Activated CD4-positive, alpha-beta T cell treated with anti-CD3 and anti-CD28 coated beads, Interleukin-2, amount 50 U/mL, for 24 hours (primary cell): ENCODE measurements at places on chromosomes 13 and 19.
A peak's percentile ranks its signal among the peaks of the same experiment; 100 is the strongest.

DNA sequence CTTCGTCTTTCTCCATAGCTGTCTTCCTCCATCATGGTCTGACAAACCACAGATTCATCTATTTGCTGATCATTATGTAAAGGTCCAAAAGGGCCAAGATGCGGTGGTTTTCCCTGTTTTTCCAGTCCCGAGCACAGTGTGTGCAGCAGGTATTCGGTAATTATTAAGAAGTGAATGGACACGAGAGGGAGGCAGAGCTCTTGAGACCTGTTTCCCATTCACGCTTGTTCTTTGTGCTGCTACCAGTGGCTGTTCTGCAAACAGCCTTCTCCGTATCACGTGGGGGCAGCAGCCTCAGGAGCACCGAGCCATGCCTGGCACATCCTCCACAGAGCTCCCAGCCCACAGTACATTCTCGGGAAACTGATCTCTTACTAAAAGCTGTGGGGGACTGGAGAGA lies 50.3 kb downstream of the CCDC70 start:
- no peak for DNase-seq

- no peak for DNase-seq
These were observed 22.0 kb upstream of the CD177 start for GRCh38 chr19:43331435-43332010.

GRCh38 chr13:94481941-94482340 lies 2.5 kb upstream of the DCT start:
- no peak for DNase-seq

DNA sequence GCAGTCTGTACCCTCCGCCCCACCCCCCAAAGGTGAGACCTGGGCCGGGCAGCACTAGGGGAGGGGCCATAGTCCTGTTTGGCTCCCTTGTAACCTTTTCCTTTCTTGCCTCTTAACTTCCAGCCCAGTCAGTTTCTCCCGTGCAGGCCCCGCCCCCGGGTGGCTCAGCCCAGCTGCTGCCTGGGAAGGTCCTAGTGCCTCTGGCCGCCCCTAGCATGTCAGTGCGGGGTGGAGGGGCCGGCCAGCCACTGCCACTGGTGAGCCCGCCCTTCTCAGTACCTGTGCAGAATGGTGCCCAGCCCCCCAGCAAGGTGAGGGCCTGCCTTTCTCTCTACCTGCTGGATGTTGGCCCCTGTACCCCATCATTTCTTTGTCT lies 10.5 kb upstream of the PRR19 start:
- DNase-seq: no peak

GRCh38 chr19:49772850-49773432 lies 6.1 kb downstream of the AP2A1 start:
- no peak for DNase-seq

- no peak for DNase-seq
These were observed 38.8 kb upstream of the ALOX5AP start for GRCh38 chr13:30696278-30697176.

DNA sequence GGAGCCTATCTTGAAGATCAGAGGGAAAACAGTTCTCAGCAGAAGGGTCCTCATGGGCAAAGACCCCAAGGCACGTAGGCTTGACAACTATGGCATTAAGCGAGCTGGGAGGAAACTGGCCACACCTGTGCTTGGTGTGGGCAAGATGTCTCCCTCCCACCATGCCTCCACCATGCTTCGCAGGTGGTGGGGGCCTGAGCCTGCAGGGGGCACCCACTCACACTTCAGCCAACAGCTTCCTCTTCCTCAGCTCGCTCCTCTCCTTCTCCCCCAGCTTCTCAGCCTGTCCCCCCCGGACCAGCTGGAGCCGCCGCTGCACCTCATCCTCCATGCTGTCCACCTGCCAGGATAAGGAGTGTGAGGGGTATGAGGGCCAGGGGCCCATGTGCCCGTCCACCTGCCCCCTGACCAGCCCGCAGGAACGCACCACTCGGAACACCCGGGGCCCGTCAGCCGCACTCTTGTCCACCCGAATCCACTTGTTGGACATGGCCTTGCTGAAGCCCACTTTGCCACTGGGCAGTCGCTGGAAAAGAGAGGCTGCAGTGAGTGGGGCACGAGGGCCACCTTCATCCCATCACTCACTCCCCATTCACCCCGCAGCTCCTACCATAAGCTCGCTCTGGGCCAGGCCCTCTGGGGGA lies 3.4 kb downstream of the FARSA start:
- no peak for DNase-seq

- no peak for DNase-seq
These were observed 21.0 kb downstream of the CLEC4M start for GRCh38 chr19:7783991-7784423.

GRCh38 chr19:50384685-50385535 lies 763 bp downstream of the POLD1 start:
- DNase-seq: no peak

DNA sequence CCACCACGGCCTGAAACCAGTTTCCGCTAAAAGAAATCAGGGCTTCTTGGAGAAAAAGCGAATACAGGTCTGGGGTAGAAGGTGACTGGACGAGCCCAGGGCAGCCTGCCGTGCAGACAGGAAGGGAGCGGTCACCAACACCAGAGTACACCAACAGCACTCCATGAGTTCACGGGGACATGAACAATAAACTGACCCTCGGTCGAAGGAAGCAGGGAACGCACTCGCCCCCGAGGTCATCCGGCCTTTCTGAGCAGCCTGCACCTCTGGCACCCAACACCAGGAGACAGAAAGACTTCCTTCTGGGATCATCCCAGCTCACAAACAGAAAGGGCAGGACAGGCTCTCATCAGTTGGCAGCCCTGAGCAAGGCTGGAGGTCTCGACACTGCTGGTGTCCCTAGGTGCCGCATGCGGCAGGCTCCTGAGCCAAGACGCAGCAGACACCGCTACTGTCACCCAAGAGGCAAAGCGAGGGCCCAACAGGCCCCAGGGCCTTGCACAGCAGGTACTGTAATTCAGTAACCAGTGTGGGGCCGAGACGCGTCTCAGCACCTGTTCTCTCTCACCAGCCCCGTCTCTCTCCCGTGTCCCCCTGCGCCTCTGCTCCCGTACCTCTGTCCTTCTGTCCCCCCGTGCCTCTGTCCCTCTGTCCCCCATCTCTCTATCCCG lies 18.0 kb downstream of the DCUN1D2 start:
- no peak for DNase-seq

DNA sequence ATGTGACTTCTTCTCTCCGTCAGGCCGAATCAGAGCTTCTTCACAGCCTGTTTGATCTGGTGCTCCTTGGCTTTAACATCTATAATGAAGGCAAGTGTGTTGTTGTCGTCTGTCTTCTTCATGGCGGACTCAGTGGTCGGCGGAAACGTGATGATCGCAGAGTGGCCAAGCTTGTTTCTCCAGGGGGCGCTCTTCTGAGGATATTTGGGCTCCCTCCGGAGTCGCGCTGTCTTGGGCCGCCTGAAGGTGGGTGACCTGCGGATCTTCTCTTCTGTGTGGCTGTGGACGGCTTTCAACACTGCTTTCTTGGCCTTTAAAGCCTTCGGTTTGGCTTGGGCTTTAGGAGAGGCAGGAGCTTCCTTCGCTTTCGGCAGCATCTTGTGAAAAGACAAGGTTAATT lies 9.8 kb downstream of the TPRX1 start:
- no peak for DNase-seq

- peak; percentile 45 for DNase-seq
These were observed at the start of gene ZNF471 for GRCh38 chr19:56507446-56508289. Gene ZNF471 (plus strand): TSS chr19:56507855. CDS start chr19:56511572, 3,717 bp downstream.

DNA sequence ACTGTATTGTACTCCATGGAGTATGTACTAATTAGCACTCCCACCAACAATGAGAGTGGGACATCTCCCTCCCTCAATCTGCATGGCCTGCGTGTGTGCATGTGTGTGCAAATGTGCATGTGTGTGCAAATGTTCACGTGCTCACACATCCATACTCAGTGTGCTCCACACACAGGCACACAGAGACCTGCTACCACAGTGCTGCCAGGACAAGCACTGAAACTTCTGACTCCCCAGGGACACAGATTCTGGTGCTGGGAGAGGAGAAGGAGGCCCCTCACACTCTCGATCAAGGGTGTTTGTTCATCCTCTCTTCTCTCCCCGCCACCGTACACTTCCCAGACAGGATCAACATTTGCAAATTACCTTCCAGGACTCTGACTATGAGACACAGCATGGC lies 37.8 kb upstream of the ZNF507 start:
- DNase-seq: no peak

DNA sequence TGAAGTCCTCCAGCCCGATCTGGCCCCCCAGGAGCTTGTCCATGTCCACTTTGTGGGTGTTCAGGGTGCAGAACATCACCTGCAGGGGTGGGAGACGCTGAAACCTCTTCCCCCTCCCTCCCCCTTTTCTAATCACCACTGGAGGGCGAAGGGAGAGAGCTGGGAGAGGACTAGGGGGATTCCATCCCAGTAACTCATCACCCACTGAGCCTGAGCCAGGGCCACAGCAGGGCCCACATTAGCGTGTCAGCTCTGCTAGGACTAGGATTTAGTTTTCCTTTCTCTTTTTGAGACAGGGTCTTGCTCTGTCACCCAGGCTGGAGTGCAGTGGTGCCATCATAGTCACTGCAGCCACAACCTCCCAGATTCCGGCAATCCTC lies 5.5 kb upstream of the PTGER1 start:
- DNase-seq: no peak

DNA sequence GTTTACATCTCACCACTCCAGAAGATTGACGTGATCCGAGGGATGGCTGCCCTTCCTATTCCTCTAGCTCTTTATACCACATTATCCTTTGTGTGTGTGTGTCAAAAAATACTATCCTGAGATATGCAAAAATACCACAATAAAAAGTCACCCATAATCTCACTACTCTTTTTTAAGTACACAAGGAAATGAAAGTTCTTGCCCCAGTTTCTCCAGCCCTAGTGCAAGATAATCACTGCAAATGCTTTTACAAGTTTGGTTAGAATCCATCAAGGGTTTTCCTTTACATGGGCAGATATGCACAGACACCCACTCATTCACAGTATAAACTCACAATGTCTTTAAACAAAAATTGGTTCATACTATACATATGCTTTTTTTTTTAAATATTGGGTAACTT lies 89.3 kb downstream of the DIAPH3 start:
- no peak for DNase-seq

DNA sequence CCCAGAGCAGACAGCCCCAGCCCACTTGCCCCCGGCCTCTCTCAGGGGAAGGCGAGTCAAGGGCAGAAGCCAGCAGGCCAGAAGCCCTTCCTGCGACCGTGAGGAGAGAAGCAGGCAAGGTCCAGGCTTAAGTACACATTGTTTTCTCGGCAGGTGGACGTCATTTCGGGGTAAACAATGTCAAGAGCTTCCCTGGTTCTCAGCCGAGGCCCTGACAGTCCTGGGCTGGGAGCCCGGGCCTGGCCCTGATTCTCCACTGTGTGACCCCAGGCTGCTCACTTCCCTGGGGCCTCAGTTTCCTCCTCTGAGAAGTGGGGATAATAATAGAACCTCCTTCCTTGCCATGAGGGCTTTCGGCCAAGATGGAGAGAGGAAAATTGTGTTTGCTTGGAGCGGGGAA lies 19.4 kb downstream of the PLVAP start:
- DNase-seq: no peak

GRCh38 chr13:34349091-34349722 lies 531.3 kb downstream of the RFC3 start:
- DNase-seq: no peak

DNA sequence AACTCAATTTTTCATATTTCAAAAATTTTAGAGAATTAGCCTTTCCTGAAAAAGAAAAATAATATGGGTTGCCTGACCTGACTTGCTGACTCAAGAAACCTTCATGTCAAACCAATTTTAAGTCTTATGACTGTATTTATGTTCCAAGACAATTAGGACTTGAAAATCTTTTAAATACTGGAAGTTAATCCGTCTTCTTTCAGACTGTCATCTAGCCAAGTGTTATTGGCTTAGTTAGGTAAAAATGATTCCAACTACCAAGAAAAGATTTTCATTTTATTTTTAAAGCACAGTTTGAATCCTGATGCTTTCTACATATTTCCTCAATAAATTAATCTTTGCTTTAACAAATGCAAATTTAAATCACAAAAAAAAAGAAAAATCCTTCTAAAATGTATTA lies 337.6 kb downstream of the SLITRK6 start:
- DNase-seq: no peak

DNA sequence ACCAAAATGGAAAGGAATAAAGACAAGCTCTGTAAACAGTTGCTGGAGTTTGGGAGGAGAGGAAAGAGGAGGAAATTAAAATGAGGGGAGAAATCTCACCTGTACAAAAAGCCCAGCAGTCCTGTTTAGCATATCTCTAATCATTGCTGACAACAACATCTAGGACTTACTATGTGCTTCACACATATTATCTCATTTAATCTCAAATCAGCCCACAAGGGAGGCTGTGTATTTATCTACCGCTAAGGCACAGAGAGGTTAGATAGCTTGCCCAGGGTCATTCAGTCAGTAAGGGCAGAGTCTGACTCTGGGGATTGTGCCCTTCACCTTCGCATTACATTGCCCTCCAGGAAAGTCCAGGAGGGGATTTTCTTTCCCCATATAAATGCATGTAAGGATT lies 233.3 kb downstream of the DLEU7 start:
- DNase-seq: no peak

DNA sequence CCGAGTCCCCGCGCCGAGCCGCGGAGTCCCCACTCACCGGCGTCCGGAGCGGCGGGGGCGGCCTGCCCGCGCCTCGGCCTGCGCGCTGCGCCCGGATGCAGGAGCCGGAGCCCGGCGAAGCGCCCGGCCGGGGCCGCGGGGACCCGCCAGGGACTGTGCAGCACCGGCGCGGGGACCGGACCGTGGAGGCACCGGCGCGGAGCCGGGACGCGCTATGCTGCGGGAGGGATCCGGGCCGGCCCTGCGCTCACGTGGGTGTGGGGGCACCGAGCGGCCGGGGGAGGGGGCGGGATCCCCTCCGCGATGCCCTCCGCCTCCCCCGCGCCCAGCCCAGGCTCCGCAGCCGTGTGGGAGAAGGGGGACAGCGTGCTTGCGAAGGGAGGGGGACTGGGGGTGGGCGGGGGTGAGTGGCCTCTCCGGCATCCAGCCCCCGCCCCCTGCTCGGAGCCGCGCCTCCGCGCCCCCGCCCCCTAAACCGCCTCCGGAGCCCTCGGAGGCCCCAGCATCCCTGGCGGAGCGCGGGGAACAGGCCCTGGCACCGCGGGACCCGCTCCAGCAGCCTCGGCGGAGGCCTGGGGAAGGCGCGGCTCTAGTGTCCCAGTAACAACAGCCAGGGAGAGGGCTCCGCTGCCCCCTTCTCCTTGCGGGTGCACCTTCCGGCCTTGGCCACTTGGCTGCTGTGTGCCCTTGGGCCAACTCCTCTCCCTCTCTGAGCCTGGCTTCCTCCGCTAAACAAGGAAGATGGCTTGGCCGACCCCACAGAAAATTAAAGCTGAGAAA lies at the start of gene SLC1A6:
SLC1A6 (minus strand) TSS at position 389 of the 780 bp plus-strand sequence. CDS start 6,954 bp downstream, outside the sequence.
- DNase-seq: no peak

DNA sequence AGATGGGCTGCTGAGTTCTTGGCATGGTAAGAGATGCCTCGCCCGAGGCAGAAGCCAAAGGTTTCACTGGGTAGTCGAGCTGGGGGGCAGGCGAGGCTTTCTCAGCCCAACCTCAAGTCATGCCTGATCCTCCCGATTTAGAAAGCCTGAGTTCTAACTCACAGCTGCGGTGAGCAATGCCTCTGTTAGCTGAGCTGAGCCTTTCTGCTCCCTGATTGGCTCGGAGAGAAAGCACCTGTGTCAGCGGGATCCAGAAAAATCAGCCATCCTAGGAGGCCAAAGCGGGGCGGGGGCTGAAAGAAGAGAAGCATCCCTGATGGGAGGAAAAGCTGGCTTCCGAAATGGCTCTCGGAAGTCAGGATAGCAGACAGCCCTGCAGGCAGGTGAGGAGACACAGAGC lies 44.7 kb downstream of the CACNA1A start:
- DNase-seq: no peak
